ENCODE measurements at places on chromosomes 16 and 17. TPM values are rescaled to one million over a fixed set of nuclear protein-coding genes. Genes with fewer than 3 reads are reported as not detected.

- DNase-seq: peak; percentile 74
These were observed 685 bp downstream of the FASN start for GRCh38 chr17:82097184-82097918.

DNA sequence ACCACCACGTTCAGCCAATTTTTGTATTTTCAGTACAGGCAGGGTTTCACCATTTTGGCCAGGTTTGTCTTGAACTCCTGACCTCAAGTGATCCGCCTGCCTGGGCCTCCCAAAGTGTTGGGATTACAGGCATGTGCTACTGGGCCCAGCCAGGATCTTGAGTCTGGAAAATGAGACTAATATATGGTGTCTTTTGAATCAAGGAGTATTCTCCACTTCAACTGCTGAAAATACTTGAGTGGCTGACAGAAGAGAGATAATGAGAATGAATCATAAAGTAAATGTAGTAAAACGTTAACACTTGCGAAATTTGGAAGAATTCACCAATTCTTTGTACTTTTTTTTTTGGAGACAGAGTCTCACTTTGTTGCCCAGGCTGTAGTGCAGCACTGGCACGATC, 16.6 kb downstream of the SMYD4 start:
- no peak for DNase-seq

GRCh38 chr17:55090079-55090492, 121.5 kb downstream of the STXBP4 start:
- peak; percentile 26 for DNase-seq

- DNase-seq: no peak
These were observed 18.3 kb downstream of the ZSWIM7 start for GRCh38 chr17:15981208-15981607.

DNA sequence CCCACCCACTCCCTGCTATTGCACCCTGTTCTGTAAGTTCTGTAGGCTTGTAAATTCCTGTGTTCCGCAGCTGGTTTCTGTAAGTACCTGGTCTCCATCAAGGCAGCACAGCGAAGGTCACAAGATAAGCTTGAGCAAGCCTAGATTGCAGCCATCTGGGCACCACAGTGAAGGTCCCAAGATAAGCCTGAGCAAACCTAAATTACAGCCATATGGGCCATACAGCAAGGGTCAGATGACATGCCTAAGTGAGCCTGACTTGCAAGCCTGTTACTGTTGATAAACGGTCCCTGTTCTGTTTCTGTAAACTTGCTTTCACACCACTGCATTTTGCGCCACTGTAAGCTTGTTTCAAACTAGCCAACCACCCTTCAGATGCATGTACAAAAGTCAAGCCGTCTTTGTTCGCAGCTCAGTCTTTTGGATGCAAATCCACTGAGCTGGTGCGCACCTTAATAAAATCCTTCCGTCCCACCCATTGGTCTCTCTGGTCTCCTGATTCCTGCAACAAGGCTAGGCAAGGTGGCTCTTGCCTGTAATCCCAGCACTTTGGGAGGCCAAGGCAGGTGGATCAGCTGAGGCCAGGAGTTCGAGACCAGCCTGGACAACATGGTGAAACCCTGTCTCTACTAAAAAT, 42.6 kb upstream of the ATF7IP2 start:
- no peak for DNase-seq

DNA sequence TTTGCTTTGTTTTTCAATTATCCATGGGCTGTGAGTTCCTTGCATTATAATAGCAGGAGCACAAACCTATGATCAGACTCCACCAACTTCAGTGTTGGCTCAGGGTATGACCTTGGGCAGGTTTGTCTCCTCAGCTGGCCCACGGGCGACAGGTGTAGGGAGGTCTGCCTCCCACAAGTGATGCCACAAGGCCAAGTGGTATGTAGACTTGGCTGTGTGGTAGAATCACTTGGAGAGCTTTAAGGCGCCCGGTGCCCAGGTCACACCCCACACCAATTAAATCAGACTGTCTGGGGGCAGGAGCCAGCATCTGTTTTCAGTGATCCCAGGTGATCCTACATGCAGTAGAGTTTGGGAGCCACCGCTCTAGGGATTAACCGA, 153.4 kb downstream of the CLEC16A start:
- DNase-seq: no peak

DNA sequence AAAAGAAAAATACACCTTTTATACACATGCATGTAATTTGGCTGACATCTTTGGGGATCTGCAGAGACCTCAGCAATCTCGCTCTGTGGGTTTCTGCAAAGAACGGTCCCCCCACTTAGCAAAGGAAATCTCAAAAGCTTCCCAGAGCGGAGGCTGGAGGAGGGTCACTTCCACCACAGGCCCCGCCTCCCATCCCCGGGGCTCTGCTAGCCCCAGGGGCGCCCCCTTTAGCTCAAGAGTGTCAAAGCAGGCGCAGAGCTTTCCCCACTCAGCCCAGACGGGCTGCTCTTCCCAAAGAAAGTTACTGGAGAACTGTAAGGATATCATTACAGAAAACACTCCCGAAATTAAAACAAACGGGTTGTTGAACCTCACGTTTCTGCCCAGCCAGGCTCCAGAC, 11.4 kb downstream of the SLC13A5 start:
- DNase-seq: peak; percentile 15

GRCh38 chr17:18928628-18929125, 23.3 kb upstream of the SLC5A10 start:
- DNase-seq: peak; percentile 19

GRCh38 chr17:5745111-5745813, 161.0 kb upstream of the NLRP1 start:
- no peak for DNase-seq

DNA sequence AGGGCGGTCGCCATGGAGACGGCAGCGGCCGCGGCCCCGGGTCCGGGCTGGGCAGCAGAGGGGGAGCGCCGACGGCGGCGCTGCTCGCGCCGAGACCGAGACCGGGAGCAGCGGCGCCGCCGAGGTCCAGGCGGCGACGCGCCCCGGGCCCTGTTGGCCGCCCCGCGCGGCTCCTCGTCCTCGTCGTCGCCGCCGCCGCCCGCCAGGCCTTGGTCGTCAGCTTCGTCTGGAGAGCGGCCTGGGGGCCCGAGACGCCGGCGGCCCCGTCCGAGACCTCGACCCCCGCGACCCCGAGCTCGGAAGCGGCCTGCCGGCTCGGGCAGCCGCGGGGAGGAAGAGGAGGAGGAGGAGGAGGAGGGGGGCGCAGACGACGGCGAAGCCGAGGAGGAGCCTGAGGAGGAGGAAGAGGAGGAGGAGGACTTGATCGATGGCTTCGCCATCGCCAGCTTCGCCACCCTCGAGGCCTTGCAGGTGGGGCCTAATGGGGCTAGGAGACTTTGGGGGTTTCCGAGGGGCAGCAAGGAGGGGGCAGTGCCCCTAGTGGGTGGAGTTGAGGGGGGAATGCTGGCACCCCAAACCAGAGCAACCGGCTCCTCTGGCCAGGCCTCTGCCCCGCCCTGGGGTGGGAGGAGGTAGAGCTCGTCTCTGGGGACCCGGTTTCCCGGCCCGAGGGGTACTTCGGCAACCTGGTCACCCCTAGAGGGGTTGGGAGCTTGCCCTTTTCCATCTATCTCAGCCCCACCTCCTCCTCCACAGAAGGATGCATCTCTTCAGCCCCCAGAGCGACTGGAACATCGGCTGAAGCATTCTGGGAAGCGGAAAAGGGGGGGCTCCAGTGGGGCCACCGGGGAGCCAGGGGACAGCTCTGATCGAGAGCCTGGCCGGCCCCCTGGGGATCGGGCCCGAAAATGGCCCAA, 1.5 kb downstream of the FBRS start:
- DNase-seq: peak; percentile 37

DNA sequence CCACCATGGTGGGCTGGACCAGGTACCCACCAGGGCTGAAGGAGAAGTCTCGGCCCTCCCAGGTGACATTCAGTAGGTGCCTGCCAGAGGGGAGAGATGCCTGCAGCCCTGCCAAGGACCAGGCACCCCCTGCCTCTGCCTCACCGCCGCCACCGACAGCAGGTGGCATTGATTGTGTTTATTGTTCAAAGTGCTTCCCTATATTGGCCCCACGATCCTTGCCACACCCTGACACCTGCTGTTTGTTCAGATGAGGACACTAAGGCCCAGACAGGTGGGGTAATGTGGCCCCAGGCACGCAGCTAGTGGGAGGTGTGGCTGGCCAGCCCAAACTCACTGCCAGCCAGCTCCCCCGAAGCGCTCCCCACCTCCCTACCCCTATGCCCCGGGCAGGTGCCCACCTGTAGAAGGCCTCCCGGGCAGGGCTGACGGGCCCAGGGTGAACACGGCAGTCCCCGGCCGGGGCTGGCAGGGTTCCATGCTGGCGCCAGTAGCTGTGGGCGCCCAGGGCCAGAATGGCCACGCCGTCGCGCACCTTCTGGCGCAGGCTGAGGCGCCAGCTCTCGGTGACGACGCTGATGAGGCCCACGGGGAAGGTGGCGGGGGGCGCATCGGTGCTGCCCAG, 8.0 kb downstream of the GRIN2C start:
- DNase-seq: no peak

- DNase-seq: peak; percentile 86
These were observed 30.0 kb upstream of the RNF43 start for GRCh38 chr17:58447039-58447975.

DNA sequence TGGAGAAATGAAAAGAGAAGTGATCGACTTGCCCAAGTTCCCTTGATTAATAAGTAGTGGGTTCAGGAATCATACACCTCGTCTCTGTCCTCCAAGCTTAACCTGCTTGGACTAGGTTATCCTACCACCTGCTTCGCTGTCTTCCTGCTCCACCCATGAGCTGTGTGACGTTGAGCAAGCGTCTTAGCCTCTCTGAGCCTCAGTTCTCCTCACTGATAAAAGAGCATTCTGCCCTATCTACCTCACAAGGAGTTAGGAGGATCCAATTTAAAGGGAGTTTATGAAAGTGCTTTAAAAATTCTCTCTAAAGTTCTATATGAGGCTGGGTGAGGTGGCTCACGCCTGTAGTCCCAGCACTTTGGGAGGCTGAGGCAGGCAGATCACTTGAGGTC, 9.5 kb upstream of the BHLHA9 start:
- no peak for DNase-seq

GRCh38 chr17:50311483-50311882, 34.4 kb upstream of the XYLT2 start:
- DNase-seq: no peak

DNA sequence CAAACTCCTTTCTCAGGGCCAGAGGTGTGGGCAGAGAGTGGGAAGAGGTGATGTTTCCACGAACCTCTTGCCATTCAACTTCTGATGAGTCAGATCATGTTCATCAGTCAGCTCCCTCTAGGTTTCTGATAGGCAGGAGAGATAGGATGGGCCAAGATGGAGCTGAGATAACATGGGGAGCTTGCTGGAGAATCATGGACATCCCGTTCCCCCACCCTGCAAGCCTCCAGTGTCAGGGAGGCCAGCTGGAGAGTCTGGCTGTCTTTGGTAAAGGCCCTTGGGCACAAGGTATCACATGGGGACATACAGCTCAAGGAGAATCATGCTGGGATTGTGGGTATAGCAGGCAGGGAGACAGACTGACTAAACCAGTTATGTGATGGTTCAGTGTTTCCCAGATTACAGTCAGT, 136.0 kb upstream of the IRX3 start:
- DNase-seq: no peak

GRCh38 chr17:40358323-40359038, 6.1 kb downstream of the GJD3 start:
- peak; percentile 87 for DNase-seq

DNA sequence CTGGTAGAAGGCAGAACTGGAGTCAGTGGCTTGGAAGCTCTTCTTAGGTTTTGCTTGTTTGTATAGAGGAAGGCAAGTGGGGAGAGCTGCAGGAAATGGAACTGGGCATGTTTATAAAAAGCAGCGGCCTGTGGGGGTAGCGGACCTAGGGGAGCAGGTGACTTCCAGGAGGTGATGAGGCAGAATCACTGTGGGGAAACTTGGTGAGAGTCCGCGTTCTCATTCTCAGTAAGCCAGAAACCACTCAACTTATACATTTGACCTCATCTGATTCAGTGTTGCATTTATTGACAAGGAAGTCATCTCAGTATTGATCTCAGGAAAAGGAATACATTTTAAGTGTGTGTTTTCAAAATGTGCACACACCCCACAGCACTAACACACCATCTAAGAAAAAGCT, 299.8 kb downstream of the CNTNAP4 start:
- DNase-seq: no peak

DNA sequence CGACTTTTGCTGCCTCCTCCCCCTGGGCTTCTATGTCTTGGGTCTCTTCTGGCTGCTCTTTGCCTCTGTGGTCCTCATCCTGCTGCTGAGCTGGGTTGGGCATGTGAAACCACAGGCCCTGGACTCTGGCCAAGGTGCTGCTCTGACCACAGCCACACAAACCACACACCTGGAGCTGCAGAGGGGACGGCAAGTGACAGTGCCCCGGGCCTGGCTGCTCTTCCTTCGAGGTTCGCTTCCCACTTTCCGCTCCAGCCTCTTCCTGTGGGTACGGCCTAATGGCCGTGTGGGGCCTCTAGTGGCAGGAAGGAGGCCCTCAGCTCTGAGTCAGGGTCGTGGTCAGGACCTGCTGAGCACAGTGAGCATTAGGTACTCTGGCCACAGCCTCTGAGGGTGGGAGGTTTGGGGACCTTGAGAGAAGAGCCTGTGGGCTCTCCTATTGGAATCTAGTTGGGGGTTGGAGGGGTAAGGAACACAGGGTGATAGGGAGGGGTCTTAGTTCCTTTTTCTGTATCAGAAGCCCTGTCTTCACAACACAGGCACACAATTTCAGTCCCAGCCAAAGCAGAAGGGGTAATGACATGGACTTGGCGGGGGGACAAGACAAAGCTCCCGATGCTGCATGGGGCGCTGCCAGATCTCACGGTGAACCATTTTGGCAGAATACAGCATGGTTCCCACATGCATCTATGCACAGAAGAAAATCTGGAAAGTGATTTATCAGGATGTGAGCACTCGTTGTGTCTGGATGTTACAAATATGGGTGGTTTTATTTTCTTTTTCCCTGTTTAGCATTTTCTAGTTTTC, 2.3 kb downstream of the GP1BA start:
- peak; percentile 47 for DNase-seq

DNA sequence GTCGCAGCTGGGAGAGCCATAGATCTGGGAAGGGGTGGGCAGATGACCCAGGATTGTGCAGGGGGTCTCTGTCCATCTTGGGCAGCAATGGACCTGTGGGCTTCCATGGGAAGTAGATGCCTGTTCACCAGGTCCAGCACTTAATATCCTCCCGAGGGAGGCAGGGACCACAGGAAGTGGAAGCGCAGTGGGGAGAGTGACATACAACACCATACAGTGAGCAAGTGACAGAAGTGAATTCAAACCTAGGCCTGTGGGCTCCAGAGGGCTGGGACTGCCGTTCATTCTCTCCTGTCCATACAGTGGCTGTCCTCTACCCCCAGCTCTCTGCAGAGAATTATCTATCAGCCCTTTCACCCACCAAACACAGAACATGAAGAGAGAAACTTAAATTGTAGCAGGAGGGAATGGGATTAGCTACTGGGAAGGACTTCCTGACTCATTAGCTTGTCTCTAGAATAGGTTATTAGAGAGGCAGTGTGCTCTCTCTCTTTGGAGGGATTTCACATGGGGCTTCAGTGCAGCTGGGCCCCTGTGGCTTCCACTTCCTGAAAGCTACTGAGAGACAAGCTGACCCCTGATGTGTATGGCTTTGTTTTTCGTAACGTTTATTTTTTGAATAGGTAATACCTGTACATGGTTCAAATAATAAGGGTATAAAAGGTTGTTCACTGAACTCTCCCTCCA, 13.1 kb upstream of the SEZ6 start:
- DNase-seq: no peak

Gene CTRB2
- total RNA-seq: not detected

Gene C16orf96
- total RNA-seq: under 0.01 TPM

Gene NPIPB9
- total RNA-seq: 1.4 TPM

Gene CLEC19A
- total RNA-seq: not detected

Gene ABAT
- 1.1 TPM for total RNA-seq

Gene DHX8
- 34.4 TPM for total RNA-seq

Gene ABI3
- total RNA-seq: 14.4 TPM

Data from lung microvascular endothelial cell (primary cell).